Activated CD4-positive, alpha-beta T cell treated with anti-CD3 and anti-CD28 coated beads, Interleukin-2, amount 50 U/mL, for 4 hours (primary cell): ENCODE measurements at places on chromosomes 2 and 18.

DNA sequence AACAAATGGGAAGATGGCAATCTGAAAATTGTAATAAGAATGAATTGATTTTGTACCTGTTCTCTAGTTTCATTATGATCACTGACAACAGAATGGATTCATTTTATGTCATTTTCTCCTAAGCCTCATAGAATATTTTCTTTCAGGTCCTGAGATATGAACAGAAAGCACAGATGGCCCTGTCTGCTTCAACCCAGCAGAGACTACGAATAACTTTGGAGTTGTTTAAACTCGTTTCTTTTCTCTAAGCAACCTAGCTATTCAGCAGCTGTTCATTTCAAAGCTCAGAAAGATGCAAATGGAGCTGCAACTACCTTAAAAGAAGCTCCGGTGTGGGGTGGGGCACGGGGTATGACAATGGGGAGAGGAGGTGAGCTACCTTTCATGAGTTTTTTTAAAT is 124.9 kb downstream of the ALK start:
- no peak for DNase-seq

- no peak for DNase-seq
Observed at GRCh38 chr2:17873021-17873420, 5.4 kb upstream of the KCNS3 start.

- DNase-seq, result no peak
Observed at GRCh38 chr2:240372101-240372500, 63.4 kb upstream of the GPC1 start.

DNA sequence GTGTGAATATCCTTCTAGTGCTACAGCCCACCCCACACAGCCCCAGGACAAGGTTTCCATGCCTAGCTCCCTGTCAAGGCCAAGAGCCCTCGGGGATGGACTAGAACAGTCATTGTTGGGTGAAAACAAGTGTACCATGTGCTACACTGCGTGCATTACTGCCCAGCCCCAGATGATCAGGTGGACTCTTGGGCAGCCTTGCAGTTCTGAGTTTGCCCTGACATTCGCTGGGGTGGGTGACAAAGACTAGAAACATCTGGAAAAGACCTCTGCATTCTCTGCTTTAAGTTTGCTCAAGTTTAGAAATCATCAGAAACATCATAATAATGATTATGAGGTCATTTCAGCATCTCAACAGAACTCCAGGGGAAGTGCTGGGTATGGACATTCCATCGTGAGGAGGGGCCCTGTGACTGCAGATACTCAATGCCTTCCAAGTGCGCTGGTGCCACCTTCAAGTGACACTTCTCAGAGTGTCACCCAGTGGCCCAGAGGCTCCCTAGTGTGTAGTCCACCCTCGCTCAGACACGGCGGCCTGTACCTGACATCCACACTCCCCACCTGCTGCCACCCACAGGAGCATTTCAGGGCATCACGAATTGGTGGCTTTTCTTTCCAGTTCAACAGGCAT is 5.3 kb upstream of the PXDN start:
- DNase-seq, result no peak

DNA sequence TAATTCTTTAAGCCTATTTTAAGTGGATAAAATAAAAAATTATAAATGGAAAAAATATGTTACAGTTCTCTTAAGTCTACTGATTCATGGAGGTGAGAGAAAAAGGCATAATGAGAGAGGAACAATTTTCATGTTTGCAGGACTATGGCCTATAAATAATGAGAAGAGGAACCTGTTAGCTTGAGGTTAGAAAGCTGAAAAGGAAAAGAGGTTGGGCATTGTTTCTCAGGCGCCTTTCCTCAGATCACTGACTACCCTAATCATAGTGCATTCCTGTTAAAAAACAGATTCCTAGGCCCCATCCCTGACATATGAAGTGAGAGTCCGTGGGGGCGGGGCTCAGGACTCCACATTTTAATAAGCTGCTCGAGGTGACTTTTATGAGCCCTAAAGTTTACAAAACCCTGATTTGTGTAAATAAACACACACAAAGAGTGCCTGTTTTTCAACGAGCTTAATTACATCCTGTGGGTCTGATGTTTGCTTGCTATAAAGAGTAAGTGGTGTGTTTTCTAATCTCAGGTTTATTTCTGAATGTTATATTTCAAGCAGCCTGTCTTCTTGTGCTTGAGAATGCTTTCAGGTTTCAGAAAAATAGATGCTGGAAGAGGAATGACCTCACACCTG is 335.5 kb downstream of the CLIP4 start:
- DNase-seq, result no peak

- no peak for DNase-seq
Observed at GRCh38 chr2:164928101-164928673, 27.1 kb downstream of the SLC38A11 start.

DNA sequence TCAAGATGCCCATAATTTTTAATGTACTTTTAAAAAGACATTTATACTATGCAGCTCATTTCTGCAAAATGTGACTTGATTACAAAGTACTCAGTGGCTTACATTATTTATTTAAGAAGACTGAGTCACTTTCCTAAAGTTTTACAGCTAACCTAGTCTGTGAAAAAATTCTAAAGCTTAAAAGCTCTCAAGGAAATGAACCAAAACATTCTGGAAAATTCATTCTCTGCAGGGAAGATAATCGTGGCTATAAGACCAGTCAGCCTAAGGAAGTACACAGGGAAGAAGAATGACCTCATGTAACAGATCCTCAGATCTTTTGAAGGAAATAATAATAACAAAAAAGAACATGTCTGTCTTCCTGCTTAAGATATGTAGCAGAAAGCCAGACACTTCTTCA is 232.1 kb upstream of the STK17B start:
- DNase-seq, result no peak

DNA sequence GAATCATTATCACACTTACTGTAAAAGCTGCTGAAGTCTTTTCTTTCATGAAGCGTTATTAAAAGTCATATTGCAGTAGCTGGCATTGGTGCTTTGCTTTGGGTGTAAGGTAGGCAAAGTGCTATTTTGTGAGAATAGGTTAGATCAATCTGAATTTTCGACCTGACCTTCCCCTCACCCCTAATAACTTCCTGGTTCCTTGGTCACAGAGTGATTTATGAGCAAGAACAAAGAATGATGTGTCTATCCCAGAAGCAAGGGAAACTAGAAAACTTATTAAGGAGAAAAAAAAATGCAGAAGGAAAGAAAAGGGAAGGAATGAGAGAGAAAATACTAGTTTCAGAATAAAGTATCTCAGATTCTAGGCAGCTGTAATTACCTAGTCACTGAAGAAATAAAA is 163.1 kb upstream of the MEIS1 start:
- DNase-seq, result no peak

GRCh38 chr2:148303161-148303560 is 282.3 kb downstream of the MBD5 start:
- no peak for DNase-seq

DNA sequence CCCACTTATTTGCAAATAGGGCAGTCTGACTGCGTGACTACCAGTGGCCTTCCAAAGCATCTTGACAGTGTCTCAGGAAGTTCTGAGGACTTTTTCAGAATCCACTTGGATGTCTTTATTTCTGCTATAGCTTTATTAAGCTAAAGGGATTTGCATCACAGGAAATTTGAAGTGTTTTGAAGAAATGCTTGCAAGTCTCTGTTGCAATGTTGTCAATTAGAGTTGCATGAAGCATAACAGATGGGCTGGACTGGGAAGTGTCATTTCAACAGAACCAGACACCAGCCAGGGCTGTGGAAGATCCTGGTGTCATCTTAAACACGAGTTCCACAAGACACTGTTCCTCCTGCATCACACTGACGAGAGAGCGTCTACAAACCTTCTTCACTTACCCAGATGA is 224.5 kb downstream of the EN1 start:
- DNase-seq, result no peak

DNA sequence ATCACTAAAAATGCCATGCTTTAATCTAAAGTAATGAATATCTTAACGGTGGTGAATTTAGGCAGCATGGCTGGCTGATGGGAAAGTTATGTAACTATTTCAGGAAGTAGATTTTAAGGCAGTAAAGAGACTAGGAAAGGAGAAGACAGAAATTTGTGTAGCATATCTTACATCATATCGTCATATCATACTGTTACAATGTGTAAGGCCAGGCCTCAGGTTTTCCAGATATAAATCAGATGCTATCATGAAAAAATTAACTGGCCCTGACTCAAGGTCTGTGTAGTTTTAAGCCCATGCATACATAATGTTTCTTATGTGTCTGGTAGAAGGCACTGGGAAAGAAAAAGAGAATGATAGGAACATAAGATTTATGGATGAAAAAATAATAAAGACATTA is 8.9 kb upstream of the FAP start:
- DNase-seq, result no peak

DNA sequence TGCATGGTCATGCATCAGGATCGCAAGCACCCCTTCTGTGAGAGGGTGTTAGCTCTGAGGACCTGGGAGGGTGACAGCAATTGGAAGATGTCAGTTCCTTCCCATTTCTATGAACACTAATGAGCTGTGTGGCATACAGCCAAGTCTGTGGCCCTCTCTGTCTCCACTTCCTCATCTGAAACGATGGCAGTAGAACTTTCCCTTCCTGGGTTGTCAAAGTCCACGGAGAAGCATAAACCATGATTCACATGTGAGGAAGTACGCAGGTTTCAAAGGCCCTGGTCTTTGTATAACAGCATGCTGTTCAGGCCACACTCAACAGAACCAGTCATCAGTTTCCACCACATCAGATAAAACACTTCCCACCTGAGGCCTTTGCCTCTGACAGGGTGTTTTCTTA is 167.4 kb upstream of the RAB6C start:
- DNase-seq, result no peak

GRCh38 chr2:26678035-26678434 is 14.5 kb upstream of the KCNK3 start:
- DNase-seq, result no peak

DNA sequence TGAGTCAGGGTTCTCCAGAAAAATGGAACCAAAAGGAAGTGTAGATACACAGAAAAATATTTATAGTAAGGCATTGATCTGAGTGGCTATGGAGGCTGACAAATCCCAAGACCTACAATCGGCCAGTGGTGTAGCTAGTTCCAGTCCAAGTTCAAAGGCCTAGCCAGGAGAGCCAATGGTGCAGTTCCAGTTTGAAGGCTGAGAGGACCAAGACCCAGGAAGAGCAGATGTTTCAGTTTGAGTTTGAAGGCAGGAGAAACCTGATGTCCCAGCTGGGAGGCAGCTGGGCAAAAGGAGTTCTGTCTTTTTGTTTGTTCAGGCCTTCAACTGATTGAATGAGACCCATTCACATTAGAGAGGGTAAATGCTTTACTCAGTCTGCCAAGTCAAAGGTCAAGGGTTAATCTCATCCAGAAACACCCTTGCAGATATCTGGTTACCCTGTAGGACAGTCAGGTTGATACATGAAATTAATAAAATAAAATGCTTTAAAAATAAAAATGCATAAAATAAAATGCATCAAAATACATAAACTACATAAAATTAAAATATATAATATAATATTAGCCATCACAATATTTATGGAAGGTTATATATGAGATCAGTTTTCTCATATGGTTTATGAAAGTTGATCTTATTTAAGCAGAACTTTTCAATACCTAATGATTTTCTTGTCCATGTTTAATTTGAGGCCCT is 38.7 kb downstream of the KCNE4 start:
- no peak for DNase-seq

DNA sequence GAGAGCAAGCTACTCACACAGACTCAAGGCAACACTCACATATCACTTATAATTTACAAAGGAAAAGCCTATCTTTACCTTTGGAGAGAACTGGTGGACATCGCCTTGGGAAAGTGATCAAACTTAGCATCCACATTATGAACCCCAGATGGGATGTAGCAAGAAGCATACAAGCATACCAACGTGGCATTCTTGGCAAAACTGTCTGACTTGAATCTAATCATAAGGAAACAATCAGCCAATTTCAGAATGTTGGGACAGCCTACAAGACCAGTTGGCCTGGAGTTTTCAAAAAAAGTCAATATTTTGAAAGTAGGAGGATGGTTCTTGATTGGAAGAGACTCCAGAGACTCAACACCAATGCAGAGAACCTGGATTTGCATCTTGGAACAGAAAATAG is 79.1 kb upstream of the PMAIP1 start:
- DNase-seq, result no peak
